ENCODE measurements at places on chromosomes 16 and 17.

GRCh38 chr17:78884148-78884825 is 18.7 kb downstream of the CEP295NL start:
- no peak for DNase-seq

- DNase-seq, result no peak
Observed at GRCh38 chr16:64808474-64808873, 313.4 kb downstream of the CDH11 start.

- DNase-seq, result no peak
Observed at GRCh38 chr17:66605541-66605940, 229.4 kb upstream of the CACNG5 start.

DNA sequence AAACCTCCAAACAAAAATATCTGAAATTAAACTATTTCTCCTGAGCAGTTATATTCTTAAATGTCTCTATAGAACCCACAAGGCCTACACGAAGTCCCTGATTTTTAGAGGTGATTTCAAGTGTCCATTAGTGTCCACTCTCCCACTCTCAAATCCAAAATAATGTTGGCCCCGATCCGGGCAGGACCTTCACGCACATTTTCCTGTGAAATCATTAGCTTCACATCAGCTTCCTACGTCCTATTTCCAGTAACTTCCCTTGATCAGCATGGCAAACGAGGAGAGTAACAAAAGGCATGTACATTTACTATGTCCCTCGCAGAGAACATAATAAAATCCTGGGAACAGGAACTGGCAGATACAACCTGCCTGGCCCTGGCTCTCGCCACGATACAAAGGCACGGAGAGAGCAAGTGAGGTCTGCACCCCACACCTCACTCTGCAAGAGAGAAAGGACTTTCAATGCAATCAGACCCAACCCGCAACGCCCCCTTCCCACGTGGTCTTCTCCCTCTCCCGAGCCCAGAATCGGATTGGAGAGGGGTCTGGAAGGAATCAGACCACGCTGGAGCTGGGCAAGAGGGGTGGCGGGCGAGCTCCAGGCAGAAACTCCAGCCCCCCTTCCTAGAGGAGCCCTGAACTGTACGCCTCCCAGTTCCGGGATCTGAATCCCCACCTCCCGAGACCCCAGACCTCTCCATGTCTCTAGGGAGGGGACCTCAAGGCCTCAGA is 17.5 kb upstream of the C17orf78 start:
- peak; percentile 11 for DNase-seq

DNA sequence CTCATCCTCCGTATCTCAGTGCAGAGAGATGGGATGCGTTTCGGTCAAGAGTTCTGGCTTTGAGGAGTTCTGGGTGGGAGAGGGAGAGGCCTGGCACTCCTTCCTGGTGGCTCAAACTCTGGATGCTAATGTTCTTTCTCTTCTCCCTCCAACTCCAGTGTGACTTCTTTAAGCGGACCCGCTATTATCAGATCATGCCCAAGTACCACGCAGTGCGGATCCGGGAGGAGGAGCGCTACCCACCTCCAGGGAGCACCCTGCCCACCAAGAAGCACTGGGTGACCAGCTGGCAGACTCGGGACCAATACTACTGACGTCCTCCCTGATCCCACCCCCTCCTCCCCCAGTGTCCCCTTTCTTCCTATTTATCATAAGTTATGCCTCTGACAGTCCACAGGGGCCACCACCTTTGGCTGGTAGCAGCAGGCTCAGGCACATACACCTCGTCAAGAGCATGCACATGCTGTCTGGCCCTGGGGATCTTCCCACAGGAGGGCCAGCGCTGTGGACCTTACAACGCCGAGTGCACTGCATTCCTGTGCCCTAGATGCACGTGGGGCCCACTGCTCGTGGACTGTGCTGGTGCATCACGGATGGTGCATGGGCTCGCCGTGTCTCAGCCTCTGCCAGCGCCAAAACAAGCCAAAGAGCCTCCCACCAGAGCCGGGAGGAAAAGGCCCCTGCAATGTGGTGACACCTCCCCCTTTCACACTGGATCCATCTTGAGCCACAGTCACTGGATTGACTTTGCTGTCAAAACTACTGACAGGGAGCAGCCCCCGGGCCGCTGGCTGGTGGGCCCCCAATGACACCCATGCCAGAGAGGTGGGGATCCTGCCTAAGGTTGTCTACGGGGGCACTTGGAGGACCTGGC is 6.0 kb upstream of the PDK2 start:
- DNase-seq, result no peak

GRCh38 chr17:36934144-36934691 is 3.1 kb upstream of the LHX1 start:
- no peak for DNase-seq

- peak; percentile 24 for DNase-seq
Observed at GRCh38 chr17:45149669-45150664, 1.7 kb downstream of the HEXIM1 start.

GRCh38 chr17:48624118-48624517 is 2.0 kb downstream of the HOXB9 start:
- DNase-seq, result no peak

- DNase-seq, result peak; percentile 5
Observed at GRCh38 chr16:86664522-86665318, 86.4 kb downstream of the FOXL1 start.

DNA sequence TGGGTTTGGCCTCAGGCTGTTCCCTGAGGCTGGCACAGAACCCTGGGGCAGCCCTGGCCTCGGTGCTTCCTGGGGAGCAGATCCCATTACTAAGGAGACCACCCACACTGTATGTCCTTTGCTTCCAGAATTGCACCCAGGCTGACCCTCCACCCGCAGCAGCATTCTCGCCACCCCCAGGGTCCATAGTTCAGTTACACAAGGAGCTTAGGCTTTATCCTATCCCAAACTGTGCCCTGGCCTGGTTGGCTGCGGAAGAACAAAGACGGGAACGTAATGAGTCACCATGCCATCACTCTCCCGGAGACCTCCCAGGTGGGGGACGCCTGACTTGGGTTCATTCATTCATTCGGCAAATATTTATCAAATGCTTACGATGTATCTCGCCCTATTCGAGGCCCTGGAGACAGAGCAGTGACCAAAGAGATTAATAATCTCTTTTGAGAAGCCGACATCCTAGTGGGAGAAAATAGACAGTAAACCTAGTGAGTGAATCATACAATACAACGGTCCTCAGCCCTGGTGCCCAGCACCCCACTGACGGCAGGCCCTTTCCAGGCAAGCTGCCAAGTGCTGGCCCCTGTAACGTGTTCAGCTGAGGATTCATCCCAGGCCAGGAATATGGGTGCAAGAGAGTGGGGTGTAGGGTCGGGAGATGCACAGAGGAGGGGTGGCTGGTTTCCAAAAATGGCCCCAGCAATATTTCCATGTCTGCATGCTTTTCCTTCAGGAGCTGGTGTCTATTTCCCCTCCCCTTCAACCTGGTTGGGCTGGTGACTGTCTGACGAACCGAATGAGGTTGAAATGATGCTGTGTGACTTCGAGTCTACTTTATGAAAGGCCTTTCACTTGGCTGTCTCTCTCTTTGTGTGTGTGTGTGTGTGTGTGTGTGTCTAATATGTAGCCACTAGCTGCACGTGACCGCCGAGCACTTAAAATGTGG is 134.2 kb downstream of the MGAT5B start:
- no peak for DNase-seq

- no peak for DNase-seq
Observed at GRCh38 chr16:88881007-88881615, 14.7 kb upstream of the PABPN1L start.

Measured in CD4-positive, alpha-beta T cell treated with Interleukin-1 beta for 1 hour (primary cell).